Stimulated activated CD8-positive, alpha-beta memory T cell treated with anti-CD3 and anti-CD28 coated beads, Interleukin-4, amount 100 ng/mL, for 1 hour (primary cell): ENCODE measurements at places on chromosomes 6 and 20.

GRCh38 chr6:37277001-37277409 lies 19.1 kb upstream of the TMEM217 start:
- DNase-seq = no peak

DNA sequence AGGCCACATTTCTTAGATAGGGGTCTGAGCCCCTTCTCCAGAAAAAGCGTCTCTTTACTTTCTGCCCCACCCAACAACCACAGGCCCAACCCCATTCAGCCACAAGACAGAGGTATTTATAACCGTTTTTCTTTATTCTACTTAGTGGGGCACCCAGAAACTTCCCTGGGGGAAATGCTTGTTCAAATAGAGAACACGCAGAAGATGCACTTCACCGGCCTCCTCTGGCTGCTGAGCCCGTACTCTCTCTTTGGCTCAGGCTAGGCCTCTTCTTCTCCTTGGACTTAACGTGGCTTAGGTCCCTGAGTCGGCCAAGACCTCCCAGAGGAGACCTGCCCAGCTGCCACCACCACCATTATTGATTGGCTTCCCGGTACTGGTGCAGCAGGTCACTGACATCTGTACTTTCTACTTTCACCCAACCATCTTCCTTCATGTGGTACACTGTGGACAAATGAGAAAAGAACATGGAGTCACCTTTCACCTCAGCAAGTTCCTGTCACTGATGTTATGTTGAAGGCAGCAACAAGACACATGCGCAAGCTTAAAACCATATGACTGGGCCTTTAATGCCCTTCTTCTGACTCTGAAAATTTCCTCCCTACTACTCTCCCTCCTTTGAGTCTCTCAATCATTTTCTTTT lies 2.2 kb upstream of the TAP2 start:
- no peak for DNase-seq

DNA sequence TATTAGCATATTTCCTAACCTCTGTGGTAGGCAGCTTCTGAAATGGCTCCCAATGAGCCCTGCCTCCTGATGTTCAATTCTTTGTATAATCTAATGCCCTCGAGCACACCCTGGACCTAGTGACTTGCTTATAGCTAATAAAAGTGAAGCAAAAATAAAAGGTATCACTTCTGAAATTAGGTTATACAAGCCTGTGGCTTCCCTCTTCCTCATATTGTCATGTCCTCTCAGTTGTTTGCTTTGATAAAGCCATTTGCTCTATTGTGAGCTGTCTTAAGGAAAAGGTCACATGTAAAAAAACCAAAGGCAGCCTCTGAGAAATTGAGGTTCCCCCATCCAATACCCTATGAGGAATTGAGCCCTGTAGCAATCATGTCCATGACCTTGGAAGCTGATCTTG lies 442.1 kb upstream of the ADGRB3 start:
- DNase-seq = no peak

DNA sequence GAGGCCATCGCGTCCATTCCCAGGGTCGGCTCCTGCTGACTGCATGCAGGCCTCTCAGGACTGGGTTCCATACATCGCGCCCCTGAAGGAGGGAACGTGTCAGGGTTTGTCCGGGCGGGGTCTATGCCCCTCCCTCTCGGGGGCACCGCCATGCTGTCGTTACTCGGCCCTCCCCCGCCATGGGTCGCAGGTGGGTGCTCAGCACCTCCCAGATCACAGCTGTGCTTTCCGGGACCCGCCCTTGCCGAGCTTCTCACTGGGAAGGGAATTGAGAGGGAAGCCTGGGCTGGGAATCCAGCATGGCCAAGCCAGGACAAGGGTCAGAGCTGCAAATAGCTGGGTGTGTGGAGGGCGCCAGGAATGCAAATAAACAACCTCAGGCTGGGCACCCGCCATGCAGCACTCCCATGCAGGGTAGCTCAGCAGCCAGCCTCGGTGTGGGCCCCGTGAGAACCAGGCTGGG lies at the start of gene FRMD1:
FRMD1 (minus strand) TSS at position 270 of the 463 bp plus-strand sequence; CDS start at position 152, 118 bp downstream.
- DNase-seq = no peak

GRCh38 chr6:141483598-141484061 lies 649.1 kb upstream of the GJE1 start:
- peak; percentile 9 for DNase-seq

- DNase-seq = no peak
These were observed 522.6 kb upstream of the MMS22L start for GRCh38 chr6:97805596-97805995.

GRCh38 chr20:48761023-48761785 lies 66.6 kb downstream of the PREX1 start:
- DNase-seq = peak; percentile 20

GRCh38 chr20:14264869-14265268 lies 72.5 kb downstream of the FLRT3 start:
- DNase-seq = no peak

- no peak for DNase-seq
These were observed 347.6 kb downstream of the TPBG start for GRCh38 chr6:82711105-82711827.

- DNase-seq = no peak
These were observed 294.3 kb upstream of the SOX4 start for GRCh38 chr6:21299216-21299615.

- DNase-seq = no peak
These were observed 680.8 kb upstream of the NRSN1 start for GRCh38 chr6:23445157-23445710.

DNA sequence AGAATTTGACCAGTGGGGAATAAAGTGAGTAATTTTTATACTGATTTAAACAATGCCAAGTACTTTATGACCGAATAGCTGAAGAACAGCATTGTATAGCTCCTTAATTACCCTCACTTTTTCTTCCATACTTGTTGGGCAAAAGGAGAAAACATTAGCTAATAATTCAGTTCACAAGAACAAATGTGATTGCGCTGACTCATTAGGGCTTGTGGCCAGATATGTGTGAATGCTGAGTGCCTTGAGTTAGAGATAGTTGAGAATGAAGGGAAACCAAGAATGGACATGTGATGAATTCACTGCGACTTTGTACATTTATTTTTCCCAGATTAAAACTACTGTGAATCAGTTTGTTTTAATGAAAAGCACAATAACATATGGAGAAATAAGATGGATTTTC lies 669.4 kb downstream of the TFAP2A start:
- DNase-seq = no peak

GRCh38 chr6:107305391-107305790 lies 154.0 kb downstream of the PDSS2 start:
- no peak for DNase-seq

GRCh38 chr6:147733686-147734085 lies 225.2 kb downstream of the SAMD5 start:
- no peak for DNase-seq

GRCh38 chr6:51398793-51399192 lies 580.1 kb downstream of the TFAP2B start:
- no peak for DNase-seq

DNA sequence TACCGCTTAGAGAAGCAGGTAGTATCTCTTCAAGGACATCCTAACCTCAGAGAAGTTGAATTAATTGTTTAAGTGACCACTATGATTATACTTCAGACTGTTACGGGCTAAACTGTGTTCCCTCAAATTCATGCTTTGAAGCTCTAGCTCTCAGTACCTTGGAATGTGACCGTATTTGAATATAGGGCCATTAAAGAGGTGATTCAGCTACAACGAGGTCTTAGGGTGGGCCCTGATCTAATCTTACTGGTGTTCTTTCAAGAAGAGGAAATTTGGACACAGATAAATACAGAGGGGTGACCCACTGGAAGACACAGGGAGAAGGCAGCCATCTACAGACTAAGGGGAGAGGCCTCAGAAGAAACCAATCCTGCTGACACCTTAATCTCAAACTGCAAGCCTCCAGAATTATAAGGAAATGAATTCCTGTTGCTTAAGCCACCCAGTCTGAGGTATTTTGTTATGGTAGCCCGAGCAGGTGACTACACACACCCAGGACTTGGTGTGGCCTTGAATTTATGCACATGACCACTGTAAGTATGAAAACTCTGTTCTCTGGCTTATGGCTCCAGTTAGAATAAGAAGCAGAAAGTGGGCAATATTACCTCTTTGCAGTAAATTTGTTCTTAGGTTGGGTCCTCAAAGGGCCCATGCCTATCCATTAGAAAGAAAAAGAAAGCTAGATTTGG lies 249.1 kb downstream of the DHX35 start:
- DNase-seq = no peak

DNA sequence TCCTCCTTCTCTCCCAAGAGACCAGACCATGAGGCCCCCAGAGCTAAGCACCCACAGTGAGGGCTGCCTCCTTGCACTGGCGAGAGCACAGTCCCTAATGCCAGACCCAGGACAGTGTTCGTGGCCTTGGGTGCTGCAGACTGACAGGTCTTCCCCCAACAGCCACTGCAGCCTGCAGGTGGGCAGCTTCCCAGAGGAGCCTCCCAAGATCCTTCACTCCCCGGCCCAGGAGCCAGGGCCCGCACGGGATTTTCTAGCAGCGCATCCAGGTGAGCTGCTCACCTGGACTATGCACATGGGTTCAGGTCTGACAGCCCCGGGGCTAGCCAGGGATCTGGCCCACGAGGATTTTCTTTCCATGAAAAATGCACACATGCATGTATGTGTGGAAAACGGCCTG lies 41.7 kb downstream of the SUMO4 start:
- no peak for DNase-seq

GRCh38 chr6:144776031-144776819 lies 491.1 kb downstream of the UTRN start:
- DNase-seq = no peak

DNA sequence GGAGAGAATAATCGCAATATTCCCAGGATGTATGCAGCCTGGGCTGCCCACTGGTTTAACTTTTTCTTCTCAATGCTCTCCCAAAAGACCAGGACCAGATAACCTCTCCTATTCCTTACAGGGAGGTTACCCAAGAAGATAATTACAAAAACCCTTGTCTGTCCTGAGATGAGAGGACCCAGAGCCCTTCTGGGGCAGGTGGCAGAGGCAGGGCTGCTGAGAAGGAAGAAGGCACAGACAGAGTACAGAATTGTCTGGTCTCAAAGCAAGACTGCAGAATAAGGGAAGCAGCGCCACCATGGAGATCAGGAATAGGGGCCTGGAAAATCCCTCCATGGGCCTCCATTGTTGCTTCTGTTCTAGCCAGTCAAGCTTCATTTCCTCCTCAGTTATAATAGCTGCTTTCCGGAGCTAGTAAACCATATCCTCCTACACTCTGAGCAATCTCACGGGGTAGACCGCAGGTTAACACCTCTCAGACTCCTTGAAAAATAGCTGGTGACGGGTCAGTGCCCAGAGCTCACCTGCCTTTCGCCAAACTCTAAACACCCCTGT lies 463 bp upstream of the HLA-DMB start:
- DNase-seq = no peak

- no peak for DNase-seq
These were observed 769 bp upstream of the TRPC4AP start for GRCh38 chr20:35093267-35093884.

DNA sequence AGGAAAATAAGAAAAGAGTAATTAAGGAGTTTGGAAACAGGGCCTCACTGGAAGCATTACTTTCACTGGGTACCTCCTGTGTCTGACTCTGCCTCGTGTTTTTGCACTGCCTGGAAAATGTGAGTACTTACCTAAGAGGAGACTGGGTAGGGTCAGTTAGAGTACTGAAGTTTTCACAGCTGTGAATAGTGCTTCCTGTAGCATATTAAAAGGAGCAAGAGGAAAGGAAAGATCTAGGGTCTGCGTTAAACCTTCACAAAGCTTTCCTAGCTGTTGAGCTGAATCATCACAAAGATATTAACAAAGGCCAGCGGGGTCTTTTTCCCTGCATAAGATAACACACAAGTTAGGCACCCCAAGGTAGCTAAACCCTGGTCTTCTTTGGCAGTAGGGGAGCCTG lies 82.3 kb downstream of the MLIP start:
- no peak for DNase-seq

DNA sequence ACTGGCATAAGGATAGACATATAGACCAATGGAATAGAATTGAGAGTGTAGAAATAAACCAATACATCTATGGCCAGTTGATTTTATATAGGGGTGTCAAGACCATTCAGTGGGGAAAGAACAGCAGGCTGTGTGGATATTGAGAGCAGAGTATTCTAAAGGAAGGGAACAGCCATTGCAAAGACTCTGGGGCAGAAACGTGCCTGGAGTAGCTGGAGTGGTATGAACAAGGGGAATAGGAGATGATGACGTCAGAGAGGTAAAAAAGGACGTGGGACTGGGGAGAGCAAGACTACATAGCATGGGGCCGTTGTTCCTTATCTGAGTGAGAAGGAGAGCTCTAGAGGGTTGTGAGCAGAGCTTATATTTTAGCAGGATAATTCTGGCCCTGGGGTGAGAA lies 85.2 kb downstream of the TOX2 start:
- no peak for DNase-seq

GRCh38 chr6:43213431-43213830 lies 15.8 kb downstream of the DNPH1 start:
- no peak for DNase-seq

DNA sequence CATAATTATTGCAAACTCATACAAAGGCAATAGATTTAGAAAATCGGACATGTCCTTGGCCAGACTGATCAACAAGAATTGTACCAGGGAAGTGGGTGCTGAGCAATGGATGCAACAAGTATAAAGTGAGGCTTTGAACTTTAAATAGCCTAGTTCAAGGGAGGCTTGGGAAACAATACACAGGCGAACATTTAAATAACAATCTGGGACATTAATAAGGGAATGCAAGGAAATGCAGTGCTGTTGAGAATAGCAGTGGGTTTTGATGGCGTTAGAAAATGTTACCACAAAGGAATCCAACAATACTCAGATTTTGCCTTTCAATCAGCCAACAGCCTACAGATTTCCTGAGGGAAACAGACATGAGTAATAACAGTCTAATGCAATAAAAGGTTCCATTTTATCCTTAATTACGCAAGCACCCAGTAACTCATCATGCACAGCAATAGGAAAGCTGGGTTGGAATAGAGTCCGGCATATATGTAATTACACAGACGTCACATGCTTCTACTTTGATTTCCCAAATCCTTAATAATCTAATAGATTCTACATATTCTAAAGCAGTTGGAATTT lies 134.6 kb downstream of the PHACTR1 start:
- DNase-seq = no peak

GRCh38 chr6:19837511-19838441 lies 606 bp downstream of the ID4 start:
- DNase-seq = no peak

DNA sequence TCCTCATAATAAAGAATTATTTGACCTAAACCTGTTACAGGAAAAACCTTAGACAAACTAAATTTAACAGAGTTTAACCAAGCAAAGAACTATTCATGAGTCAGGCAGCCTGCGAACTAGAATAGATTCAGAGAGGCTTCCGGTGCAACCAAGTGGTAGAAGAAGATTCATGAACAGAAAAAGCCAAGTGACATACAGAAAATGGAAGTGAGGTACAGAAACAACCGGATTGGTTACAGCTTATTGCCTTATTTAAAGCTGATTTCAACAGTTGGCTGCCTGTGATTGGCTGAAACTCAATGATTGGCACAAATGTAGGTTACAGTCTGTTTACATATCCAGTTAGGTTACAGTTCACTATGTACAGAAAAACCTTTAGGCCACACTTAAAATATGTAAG lies 10.1 kb downstream of the PPP1R3G start:
- DNase-seq = no peak

GRCh38 chr20:37378785-37379598 lies 33.1 kb downstream of the SRC start:
- no peak for DNase-seq

GRCh38 chr20:2838170-2838797 lies 2.2 kb downstream of the PCED1A start:
- DNase-seq = no peak
